RCC 7860 (cell line): ENCODE measurements at places on chromosomes 1 and 21.

GRCh38 chr1:107105914-107106313, 34.9 kb upstream of the NTNG1 start:
- no peak for DNase-seq

GRCh38 chr1:81305997-81306452, 494.7 kb upstream of the ADGRL2 start:
- DNase-seq = peak; percentile 20

DNA sequence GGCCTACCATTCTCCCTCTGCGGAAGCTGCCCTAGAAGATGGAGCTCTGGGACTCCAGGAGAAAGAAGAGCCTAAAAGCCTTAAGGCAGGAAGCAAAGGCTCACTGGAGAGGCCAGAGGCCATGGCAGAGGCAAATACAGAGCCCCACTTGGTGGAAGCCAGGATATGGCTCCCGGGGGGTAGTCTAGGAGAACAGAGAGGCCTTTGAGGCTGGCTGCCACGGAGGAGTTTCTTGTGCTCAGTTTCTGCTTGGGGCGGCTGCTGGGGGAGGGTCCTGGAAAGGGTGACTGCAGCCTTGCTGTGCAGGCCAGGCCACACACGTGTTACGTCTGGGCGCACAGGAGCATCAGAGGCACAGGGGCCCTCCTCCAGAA, 5.4 kb downstream of the CC2D1B start:
- no peak for DNase-seq

GRCh38 chr1:236144446-236145150, 2.3 kb downstream of the GPR137B start:
- no peak for DNase-seq

GRCh38 chr21:39375446-39375845, 26.6 kb upstream of the HMGN1 start:
- DNase-seq = no peak

DNA sequence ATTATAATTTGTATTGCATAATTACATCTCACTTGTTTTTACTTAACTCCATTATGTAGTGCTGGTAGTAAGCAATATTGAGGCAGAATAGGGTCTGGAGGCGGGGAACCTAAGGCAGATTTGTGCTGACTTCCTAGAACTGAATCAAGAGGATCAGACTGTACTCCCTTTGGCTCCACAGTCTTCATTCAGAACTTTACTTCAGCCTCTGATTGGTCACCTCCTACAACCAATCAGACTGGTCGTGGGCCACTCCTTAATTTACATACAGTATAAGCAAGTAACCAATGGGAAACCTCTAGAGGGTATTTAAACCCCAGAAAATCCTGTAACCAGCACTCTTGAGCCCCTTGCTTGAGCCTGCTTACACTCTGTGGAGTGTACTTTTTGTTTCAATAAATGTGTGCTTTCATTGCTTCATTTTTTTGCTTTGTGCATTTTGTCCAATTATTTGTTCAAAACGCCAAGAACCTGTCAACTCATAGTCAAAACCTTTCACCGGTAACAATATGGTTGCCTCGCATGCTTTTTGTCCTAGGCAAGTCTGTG, 31.6 kb downstream of the ZBTB8OS start:
- no peak for DNase-seq

GRCh38 chr1:71738256-71738655, 544.1 kb downstream of the NEGR1 start:
- no peak for DNase-seq
